ENCODE measurements at places on chromosomes 3 and 15. TPM values are rescaled to one million over a fixed set of nuclear protein-coding genes. Genes with fewer than 3 reads are reported as not detected.

Gene SLC24A5
- not detected for total RNA-seq

Gene TNNC1
- 10.8 TPM for total RNA-seq

GRCh38 chr3:80366808-80367548, 599.2 kb upstream of the ROBO1 start:
- no peak for DNase-seq

DNA sequence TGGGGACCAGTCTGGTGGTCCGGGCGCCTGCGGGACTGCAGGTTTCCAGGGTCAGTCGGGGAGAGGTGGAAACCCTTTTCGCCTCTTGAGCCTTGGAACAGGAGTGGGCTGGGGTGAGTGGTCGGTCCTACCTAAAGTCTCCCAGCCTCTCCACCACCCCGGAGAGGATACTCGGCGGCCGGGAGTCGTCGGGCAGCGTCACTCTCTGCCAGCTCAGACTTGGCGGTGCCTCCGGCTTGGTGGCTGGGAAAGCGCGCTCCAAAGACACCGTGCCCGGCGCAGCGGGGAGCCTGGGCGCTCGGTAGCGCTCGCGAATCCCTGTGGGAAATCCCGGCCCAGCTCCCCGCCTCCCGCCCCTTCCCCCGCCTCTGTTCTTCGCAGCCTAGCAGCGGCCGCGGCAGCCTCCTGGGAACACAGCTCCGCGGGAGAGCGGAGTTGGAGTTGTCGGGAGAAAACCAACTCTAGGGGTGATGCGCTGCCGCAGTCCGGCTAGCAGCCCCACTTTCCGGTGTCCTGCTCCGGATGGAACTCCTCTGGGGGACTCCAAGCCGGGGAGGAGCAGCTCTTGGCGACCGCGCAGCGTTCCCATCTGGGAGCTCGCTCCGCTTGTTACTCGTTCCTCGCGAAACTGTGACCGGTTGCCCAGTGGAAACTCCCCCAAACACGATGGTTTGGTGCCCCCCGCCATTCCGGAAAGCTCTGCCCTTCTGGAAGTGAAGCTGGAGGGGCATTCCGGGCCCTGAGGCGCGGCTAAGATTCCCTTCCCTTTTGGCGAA, 1.4 kb downstream of the EPHB1 start:
- DNase-seq = no peak

- DNase-seq = peak; percentile 23
These were observed 3.5 kb upstream of the VIPR1 start for GRCh38 chr3:42498791-42499477.

GRCh38 chr15:41968701-41969100, 3.7 kb downstream of the EHD4 start:
- no peak for DNase-seq

- no peak for DNase-seq
These were observed 71.6 kb downstream of the SUMF1 start for GRCh38 chr3:4395448-4395847.

DNA sequence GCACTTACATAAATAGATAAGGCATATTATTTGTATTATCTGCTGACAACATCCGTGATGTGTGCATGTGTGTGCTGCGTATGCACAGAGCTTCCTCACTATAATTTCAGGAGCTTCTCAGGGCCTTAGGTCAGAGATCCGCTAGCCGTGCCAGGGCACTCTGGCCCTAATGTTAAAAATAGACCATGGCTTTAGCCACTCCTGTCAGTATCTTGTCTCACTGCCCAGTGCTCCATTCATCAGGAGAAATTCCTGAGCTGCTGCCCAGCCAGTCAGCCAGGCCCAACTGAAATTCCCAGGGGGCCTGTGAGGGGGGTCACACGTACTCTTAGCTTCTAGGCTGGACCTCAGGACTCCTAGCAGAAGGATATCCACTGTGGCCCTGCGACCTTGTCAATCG, 70.0 kb upstream of the ABHD2 start:
- no peak for DNase-seq

DNA sequence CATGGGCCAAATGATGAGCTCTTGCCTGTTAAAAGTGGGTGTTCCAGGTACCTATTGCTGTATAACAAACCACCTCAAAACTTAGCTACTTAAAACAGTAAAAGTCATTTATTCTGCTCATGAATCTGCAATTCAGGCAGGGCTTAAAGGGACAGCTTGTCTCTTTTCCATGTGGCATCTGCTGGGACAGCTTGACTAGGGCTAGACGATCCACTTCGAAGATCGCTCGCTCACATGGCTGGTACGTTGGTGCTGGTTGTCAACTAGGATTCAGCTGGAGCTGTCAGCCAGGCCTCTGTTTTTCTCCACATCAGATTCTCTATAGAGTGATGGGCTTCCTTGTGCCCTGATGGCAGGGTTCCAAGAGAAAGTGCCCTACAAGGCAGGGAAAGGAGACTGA, 581.3 kb downstream of the NTRK3 start:
- DNase-seq = no peak

DNA sequence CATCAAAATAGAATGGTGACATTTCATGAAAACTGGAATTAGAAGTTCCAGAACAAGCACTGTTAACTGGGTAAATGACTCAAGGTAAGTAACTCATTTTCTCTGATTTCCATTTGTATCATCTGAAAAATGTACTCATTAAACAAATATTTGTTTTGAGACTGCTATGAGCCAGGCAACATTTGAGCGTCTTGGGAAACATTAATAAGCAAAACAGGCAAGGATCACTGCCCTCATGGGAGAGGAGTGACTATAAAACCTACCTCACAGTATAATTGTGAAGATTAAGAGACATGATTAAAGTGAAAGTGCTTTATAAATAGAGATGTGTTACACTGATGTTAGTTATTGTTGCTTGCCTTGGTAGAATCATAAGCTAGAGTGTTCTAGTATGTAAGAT, 711.8 kb upstream of the UBE2E2 start:
- DNase-seq = no peak

DNA sequence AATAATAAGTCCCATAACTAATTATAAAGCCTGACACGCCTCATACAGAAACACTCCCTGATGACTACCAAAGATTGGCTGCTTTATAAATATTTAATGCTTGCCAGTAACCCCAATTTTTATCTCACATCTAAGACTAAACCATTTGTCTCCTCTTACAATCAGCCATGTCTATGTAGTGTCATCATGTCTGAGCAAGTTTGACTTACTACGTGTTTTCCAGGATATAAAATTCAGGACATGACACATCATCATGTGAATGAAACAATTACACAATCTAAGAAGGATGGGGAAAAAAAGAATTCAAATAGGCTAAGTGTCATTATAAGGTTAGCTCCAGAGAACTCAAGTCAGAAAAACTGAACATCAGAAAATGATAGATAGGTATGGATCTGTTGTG, 208.7 kb downstream of the MECOM start:
- no peak for DNase-seq

Gene GMNC
- total RNA-seq = not detected

- DNase-seq = peak; percentile 47
These were observed 4.1 kb upstream of the SKOR1 start for GRCh38 chr15:67820992-67821783.

GRCh38 chr15:41258750-41259471, 27.8 kb downstream of the CHP1 start:
- no peak for DNase-seq

GRCh38 chr3:180420804-180421203, 181.2 kb upstream of the TTC14 start:
- no peak for DNase-seq

Gene CATSPER2
- 6.9 TPM for total RNA-seq

GRCh38 chr3:112550859-112551258, 10.9 kb downstream of the ATG3 start:
- DNase-seq = no peak

DNA sequence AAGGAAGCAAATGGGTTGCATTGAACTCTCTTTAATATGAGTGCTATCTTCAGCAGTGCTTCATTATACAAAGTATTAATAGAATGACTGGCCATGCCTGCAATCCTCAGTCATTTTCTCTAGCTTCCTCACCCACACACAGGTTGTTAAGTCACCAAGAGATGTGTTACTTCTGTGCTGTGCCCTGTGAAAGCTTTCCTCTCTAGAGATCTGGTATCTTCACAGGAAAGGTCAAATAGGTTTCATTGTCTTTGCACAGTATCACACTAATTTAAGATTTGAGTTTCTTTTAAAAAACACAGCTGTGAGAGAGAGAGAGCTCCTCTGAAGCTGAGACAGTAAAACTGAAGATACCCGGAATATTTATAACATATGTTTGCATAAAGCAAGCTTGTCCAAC, 278.6 kb downstream of the CNTN4 start:
- DNase-seq = no peak

DNA sequence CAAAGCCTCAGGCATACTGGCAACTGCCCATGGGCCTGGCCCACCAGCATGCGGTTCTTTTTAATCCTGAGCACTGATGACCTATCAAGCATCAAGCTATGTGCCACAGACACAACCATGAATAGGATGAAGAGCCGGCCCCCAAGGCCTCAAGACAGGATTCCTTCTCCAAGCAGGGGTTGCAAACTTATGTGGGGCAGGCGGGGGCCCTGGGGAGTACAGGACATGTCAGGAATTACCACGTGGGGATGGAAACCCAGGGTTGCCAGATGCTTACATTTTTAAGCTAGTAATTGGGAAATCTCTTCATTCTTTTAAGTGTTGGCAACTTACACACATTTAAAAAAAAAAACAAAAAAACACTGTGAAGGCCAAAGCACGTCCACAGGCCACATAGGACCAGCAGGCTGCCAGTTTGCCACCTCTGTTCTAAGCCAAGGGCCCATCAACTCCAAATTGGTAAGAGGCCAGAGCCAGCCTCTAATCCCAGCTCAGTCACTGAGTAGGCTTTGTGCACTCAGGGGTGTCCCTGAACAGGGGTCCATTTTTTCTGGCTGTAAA, 32.8 kb downstream of the BDH1 start:
- no peak for DNase-seq

Gene TMEM40
- not detected for total RNA-seq

Gene ACOX2
- total RNA-seq = not detected

DNA sequence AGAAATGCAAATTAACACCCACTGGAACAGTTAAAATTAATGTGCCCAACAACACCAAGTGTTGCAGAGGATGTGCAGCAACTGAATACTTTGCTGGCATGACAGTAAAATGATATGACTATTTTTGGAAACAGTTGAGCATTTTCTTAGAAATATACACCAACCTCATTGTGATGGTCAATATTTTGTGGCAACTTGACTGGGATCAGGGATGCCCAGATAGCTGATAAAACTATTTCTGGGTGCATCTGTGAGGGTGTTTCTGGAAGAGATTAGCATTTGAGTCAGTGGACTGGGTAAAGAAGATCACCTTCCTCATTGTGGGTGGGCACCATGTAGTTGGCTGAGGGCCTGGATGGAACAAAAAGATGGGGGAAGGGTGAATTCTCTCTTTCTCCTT, 57.9 kb downstream of the RPLP1 start:
- no peak for DNase-seq

DNA sequence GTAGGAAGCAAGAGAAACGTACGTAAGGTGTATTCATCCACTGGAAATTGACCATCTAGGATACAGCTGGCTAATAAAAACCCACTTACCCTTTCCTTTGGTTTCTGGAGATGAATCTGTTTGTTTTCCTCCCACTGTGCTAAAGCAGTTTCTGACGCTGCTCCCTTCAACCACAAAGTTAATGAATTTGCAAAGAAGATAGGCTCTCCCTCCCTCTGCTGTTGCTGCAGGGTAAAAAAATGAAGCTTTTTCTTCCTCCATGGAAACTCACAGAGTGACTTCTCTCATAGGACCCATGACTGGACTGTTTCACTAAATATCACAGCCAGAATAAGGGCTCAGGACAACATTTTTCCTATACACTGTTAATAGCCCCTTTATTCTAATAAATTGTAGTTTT, 172.1 kb upstream of the LRRN1 start:
- no peak for DNase-seq

DNA sequence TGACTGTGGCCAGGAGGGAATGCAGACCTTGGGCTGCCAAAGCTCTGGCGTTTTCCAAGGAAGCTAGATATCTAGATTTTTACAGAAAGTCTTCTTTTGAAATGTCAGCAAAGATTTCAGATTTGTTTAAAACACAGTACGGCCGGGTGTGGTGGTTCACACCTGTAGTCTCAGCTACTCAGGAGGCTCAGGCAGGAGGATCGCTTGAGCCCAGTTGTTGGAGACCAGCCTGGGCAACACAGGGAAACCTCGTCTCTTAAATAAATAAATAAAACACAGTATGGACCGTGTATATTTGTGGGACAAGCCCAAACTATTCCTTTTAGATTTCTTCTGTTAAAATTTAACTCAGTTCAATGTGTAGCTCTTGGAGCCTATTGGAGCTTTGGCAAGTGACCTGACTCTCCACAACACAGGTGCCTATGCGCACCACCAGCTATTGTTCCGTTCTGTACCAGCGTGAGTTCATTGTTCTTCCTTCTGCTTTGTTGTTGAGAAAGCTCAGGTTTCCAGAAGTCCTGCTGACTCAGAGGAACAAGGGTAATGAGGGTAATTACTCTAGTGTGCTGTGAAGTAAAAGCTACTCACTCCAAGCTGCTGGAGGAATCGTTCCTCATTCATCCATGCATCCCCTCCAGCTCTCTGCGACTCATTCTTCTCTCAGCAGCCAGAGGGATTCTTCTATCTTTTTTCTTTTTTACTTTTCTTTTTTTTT, 73.1 kb upstream of the SLC6A6 start:
- DNase-seq = no peak

Gene RNF13
- 45.0 TPM for total RNA-seq

DNA sequence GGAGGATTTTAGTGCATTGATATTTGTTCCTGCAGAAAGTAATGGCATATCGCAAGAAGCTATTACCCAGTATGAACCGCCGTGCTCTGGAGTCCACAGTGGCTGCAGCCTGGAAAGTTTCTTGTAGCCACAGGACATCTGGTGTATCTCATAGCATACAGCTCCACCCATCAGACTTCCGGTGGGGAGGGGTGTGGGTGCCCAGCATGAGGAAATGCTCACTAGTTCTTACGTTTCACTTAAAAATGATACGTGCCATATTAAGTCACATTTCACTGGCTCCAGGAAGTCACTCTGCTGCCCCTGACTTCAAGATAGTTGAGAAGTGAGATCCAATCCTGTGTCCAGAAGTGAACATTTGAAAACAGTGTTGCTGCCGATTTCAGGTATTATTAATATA, 990.4 kb downstream of the GBE1 start:
- DNase-seq = no peak

GRCh38 chr3:133943639-133944141, 48.0 kb upstream of the RAB6B start:
- no peak for DNase-seq

- no peak for DNase-seq
These were observed 53.8 kb upstream of the RAB6B start for GRCh38 chr3:133949438-133949837.

Gene VIPR1
- 5.6 TPM for total RNA-seq

DNA sequence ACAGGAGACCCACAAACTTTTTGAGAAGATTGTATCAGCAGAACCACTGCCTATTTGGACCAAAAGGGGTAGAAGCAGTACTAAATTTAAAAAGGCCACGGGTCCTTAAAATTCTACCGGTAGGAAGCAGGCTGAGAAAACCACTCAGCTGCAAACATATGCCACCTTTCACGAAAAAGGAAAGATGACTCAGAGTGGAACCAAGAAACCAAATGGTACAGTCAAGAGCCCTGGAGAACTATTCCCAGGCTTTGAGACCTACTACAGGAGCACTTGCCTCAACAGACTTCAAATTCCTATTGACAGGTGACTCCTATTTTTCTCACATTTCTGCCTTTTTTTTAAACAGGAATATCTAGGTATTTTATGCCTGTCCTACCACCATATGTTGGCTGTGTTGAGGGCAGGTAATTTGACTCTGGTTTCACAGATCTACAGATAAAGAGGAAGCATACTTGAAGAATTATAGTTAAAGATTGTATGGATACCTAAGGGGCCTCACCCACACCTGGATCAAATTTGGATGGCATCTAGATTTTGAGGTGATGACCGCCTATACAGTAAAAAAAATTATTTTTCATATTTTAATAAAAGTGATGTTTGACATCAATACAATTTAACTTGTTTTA, 10.1 kb downstream of the GOLIM4 start:
- DNase-seq = no peak

Gene LARP6
- total RNA-seq = 0.74 TPM

Measured in activated T-cell treated with anti-CD3 and anti-CD28 coated beads, Interleukin-2, amount 50 U/mL, for 72 hours (primary cell).